ENCODE measurements at places on chromosomes 2 and 18.

GRCh38 chr2:236271851-236272250 lies 7.6 kb upstream of the ASB18 start:
- no peak for DNase-seq

- DNase-seq, result no peak
Observed at GRCh38 chr2:118320658-118321057, 232.4 kb downstream of the INSIG2 start.

DNA sequence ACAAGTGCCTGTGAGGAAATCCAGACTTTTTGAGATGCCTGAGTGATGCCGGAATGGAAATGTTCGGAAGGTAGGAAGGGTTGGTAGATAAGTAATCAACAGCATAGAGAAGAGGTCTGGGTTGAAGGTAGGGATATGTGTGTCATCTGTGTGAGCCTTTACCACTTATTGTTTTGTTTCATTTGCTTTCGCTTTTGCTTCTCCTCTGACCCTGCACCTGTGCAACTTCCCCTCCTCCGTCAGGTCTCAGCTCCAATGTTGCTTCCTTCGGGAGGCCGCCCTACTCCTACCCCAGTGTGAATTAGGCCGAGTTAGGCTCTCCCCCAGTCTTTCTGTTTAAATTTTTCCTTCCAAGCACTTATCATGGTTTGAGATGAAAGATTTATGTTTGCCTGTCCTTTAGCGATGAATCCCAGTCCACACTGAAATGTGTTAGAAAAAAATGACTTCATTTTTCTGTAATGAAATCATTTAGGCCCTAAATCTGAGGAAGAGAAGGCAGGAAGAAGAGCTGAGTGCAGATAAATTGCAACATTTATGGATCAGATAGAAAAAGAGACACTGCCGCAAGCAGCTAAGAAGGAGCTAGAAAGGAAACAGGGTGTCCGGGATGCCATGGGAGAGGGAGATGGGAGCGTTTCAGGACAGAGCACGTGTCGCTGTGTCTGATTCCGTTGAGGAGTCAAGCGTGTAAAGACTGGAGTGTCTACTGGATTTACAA lies 139.6 kb upstream of the PELI1 start:
- DNase-seq, result no peak

GRCh38 chr2:68739595-68740399 lies 5.2 kb downstream of the ARHGAP25 start:
- no peak for DNase-seq

DNA sequence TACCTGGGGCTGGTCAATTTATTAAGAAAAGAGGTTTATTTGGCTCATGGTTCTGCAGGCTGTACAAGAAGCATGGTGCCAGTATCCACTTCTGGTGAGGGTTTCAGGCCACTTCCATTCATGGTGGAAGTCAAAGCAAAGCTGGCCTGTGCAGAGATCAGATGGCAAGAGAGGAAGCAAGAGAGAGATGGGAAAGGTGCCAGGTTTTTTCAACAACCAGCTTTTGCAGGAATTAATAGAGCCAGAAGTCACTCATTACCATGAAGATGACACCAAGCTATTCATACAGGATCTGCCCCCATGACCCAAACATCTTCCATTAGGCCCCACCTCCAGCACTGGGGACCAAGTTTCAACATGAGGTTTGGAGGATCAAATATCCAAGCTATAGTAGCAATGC lies 56.8 kb upstream of the ST3GAL5 start:
- DNase-seq, result no peak

- no peak for DNase-seq
Observed at GRCh38 chr2:129936334-129936934, 43.0 kb upstream of the RAB6C start.

- DNase-seq, result no peak
Observed at GRCh38 chr2:200044453-200044852, 89.1 kb downstream of the MAIP1 start.

GRCh38 chr2:74379851-74380789 lies at the start of gene DCTN1:
TSS of gene DCTN1 (minus strand) at chr2:74380311. CDS start at chr2:74380037, 274 bp downstream.
- peak; percentile 29 for DNase-seq

DNA sequence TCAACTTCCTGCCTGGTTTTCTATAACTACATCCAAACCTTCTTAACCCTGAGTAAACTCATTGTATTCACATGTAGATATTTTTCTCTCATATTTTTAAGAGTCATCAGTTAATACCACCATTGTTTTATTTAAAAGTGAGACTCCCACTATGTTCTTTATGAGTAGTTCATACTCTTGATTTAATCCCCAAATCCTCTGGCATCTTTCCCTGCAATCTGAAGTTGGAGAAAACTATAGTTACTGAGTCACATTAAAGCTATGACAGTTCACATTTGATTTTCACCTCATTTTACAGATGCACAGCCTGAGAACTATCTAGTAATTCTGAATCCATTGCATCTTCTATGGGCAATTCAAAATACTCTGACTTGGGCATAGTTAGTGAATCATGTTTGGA lies 1358.7 kb upstream of the NRXN1 start:
- DNase-seq, result no peak

GRCh38 chr2:233409286-233409991 lies 55.1 kb downstream of the DGKD start:
- DNase-seq, result no peak

- no peak for DNase-seq
Observed at GRCh38 chr18:48563027-48563426, 24.2 kb downstream of the CTIF start.

DNA sequence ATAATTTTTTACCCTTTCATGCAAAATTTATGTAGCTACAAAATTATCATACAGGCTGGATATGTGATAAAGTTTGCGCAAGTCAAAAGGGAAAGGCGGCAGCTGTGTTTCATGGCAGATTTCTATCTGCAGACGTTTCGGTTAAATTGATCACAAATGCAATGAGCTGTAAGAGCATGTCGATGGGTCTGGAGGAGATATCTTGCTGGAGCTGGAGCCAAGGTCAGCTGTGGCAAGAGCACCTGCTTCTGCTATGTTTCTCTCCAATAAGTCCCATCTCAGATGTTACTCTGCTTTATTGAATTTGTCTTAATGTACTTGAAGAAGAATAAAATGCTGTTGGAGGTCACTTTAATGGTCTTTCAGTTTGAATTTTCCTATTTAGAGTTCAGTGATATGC lies 749.7 kb downstream of the CNTNAP5 start:
- DNase-seq, result no peak

GRCh38 chr2:45713591-45713990 lies 62.1 kb downstream of the PRKCE start:
- DNase-seq, result no peak

DNA sequence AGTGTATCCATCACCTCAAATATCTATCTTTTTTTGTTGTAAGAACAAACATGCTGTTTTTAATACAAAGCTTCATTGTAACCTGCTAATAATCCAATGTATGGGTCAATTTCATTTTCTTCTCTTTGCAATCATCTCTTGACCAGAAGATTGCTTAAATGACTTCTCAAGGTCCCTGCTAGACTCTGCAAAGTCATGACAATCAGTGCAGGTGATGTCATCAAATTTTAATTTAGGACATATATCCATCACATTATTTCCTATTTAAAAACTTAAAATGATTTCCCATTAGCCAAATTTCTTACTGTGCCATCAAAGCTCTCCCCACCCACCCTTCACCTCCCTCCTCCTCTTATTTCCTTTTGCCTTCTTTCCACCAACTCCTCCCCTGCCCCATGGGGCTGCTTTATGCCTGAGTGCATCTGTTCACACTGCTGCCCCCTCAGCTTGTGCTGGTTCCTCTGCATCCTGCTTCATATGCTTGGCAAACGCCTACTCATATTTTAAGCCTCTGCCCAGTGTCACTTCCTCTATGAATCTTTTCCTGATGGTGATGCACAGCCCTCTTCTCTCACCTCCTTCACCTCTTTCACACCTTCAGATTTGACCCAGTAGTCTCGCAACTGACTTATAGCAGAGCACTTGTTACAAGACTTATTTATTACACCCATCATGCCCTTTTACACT lies 20.3 kb downstream of the PLEK start:
- DNase-seq, result peak; percentile 45

- DNase-seq, result no peak
Observed at GRCh38 chr2:36708041-36708741, 11.7 kb downstream of the VIT start.

GRCh38 chr18:49548229-49548636 lies 13.6 kb upstream of the LIPG start:
- DNase-seq, result no peak

DNA sequence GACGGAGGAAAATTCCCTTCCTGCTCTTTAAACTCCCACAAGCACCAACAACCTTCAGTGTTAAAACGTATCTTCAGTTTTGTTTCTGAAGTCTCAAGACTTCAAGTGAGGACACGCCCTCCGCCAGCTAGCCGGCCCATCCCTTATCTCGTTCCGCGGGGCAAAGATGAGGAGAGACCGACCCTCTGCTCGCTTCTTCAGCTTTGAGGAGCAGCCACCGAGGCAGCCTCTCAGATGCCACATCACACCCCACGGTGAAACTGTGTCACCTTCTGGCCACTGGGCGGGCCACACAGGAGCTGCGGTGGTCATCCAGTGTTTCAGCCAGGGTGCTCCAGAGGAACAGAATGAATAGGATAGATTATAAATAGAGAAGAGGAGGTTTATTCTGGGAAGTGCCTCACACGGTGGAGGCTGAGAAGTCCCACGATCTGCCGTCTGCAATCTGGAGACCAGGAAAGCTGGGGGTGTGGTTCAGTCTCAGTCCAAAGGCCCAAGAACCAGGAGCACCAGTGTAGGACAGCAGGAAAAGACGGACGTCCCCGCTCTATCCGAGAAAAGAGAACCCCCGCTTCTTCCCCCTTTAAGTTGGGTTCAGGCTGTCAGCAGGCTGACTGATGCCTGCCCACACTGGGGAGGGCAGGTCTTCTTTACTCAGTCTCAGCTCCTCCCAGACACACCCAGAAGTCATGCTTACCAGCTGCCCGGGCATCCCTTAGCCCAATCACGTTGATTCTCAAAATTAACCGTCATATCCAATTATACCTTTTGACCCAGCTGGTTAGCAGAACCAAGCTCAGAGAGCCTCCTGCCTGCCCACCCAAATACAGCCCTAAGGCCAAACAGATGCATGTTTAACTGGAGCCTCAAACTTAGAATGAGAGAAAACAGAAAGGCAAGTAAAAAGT lies 399.7 kb upstream of the ID2 start:
- DNase-seq, result no peak

DNA sequence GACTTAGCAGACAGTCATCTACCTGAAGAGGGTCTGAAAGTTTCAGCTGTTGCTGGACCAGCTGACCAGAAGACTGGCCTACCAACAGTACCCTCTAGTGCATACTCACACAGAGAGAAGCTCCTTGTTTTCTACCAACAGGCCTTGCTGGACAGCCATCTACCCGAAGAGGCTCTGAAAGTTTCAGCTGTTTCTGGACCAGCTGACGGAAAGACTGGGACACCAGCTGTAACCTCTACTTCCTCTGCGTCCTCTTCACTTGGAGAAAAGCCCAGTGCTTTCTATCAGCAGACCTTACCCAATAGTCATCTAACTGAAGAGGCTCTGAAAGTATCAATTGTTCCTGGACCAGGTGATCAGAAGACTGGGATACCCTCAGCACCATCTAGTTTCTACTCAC lies 63.2 kb downstream of the ALMS1 start:
- no peak for DNase-seq

- no peak for DNase-seq
Observed at GRCh38 chr2:8089596-8089995, 592.3 kb upstream of the ID2 start.

- DNase-seq, result no peak
Observed at GRCh38 chr2:83234246-83234645, 1224.8 kb downstream of the SUCLG1 start.

DNA sequence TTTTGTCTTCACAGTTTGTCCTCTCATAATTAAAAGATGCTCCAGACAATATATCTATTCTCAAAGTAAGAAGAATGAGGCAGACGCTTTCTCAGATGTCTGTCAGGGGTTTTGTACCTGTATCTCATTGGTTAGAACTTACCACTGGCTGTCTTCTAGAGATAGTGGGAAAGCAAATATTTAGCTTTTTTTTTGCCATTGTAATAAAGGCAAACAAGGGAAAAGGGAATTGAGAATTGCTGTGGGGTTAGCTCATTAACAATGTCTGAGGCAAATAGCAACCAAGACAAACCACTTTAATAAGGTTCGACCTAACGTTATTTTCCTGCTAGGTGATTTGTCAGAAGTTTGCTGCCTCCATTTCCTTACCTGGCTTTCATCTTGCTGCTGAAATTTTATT lies 30.0 kb downstream of the ZNF638 start:
- DNase-seq, result no peak

GRCh38 chr2:61707984-61708852 lies 145.6 kb downstream of the FAM161A start:
- peak; percentile 15 for DNase-seq

DNA sequence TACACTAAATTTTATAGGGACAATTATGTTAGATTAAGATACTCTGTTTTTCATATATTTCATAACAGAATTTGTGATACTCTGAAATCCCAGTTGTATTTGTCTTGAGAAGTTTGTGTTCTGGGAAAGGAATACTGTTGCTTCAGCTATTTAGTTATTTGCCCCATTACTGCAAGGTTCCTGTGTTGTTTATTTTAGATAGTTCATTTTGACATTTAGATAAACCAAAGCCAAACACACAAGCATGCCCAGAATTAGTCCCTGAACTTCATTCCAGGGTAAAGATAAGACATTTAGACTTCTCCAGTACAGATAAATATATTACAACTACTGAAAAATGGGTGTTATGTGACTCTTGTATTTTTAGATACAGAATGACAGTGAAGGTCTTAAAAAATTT lies 74.7 kb downstream of the BMPR2 start:
- no peak for DNase-seq

GRCh38 chr2:10493634-10494281 lies 45.6 kb upstream of the ODC1 start:
- DNase-seq, result peak; percentile 87

DNA sequence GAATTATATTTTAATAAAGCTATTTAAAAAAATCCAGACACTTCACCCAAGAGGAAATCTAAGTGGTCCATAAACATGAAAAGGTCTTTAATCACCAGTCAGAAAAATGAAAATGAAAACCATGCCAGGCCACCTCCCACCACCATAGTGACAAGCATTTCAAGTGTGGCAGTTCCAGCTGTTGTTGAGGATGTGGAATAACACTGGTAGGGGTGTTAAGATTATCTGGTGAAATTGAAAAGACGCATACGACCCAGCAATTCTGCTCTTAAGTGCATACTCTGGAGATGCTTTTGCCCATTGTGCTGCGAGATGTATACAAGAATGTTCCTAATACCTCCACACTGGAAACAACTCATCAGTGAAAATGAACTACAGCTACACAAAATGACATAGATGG lies 82.2 kb downstream of the MSH2 start:
- no peak for DNase-seq

All from stimulated activated CD4-positive, alpha-beta T cell treated with anti-CD3 and anti-CD28 coated beads, Interleukin-15, amount 100 ng/mL, for 24 hours (primary cell).